ENCODE measurements at places on chromosomes 3 and 15. TPM values are rescaled to one million over a fixed set of nuclear protein-coding genes. Genes with fewer than 3 reads are reported as not detected.

The ARGFX gene
- total RNA-seq, result not detected

The FEZF2 gene
- not detected for total RNA-seq

The KLHL6 gene
- total RNA-seq, result 0.97 TPM

- no peak for DNase-seq
Observed at GRCh38 chr15:90297021-90297420, 31.5 kb downstream of the NGRN start.

GRCh38 chr15:60179786-60180391 is 175.8 kb downstream of the FOXB1 start:
- DNase-seq, result no peak

- DNase-seq, result no peak
Observed at GRCh38 chr15:82847703-82848102, 38.3 kb downstream of the WHAMM start.

DNA sequence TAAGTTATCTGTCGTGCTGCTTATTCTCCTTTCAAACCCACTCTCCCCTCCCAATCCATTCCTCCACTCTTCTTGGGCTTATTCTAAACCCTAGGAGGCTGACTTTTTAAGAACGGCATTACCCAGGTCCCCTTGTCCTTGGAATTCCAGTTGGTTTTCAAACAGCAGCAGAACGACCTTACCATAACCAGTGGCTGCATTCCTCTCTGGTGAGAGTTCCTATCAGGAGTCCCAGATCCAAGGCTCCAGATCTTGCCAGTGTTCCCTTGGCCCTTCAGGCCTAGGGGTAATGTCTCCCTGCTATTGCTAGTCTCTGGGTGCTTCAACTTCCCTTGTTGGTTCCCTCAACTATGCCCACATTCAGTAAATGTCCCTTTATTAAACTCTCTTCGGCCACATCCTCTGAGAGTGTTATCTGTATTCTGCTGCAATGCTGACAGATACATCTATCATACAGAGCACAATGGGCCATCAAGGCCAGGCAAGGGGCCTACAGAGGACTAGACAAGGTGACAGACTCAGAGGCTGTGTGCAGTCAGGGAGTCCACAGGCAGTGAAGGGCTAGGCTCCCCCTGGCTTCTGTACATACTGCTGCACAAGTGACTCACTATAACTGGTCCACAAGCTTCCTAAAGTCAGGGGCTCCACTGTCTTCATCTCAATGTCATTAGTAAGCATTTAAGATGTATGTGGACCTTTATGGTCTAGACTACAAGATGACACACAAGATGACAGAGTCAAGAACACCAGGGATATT is 10.1 kb downstream of the LYSMD2 start:
- no peak for DNase-seq

- no peak for DNase-seq
Observed at GRCh38 chr3:14991151-14991742, 43.9 kb downstream of the NR2C2 start.

- no peak for DNase-seq
Observed at GRCh38 chr3:163462446-163462845, 1615.8 kb downstream of the SI start.

DNA sequence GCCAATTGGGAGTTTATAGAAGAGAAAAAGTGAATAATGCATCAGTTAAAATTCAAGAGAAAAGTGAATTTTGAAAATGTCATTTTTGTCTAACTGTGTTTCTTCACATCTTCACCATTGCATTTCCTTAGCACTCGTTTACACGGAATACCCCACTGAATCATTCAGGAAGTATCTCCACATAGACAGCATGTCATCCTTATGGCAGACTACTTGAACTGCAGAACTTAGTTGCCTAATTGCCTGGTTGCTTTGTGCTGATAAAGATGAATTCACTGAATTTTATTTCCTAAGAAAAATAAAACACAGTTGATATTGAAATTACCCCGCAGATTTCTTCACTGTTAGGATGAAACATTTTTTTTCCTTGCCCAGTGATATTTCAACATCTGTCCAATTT is 627.1 kb downstream of the ROBO1 start:
- no peak for DNase-seq
